ENCODE measurements at places on chromosomes 4 and X. TPM values are rescaled to one million over a fixed set of nuclear protein-coding genes. Genes with fewer than 3 reads are reported as not detected.
A peak's percentile ranks its signal among the peaks of the same experiment; 100 is the strongest.

DNA sequence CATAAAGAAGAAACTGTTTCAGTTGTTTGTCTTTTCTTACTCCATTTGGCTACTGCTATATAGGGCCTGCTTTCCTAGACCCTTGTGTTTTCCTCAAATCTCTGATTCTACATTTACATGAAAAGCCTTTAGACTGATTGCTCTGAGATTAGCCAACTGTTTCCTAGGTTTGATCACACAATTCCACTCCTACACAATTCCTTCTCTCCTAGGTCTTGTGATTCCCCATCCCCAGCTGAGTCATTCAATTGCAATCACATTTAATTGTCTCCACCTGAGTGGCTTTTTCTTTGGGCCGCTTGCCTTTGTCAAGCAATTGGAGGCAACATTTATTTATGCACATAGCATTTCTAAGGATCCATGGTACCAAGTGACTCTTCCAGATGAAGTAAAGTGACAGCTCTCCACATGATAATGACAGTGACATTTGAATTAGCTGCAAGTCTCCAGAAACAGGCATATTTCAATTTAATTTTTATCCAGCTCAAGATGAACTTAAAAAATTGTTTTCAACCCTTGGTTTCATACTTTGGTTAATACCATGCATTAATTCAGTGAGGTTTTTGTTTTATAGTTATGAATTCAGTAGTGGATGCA is 35.8 kb downstream of the ATXN3L start:
- DNase-seq: peak; percentile 37

DNA sequence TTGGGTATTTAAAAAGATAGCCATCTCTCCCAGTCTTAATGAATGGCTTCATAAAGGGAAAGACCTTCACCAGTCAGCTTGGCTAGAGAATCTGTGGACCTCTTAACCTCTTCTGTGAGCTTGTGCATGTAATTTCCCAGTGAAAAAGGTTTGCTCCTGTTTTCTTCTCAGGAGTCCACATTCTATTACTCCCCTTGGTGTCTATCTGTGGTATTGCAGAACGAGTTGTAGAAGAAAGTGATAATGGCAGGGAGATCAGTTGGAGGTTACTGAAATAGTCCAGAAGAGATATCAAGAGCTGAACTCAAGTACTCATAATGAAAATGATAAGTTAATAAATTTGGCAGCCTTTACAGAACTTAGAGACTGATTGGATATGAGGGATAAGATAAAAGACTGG is 16.5 kb upstream of the VAMP7 start:
- no peak for DNase-seq

Gene MAGIX
- 1.4 TPM for total RNA-seq

GRCh38 chrX:7372825-7373525 is 225.0 kb upstream of the PUDP start:
- DNase-seq: no peak

Gene PDCL2
- total RNA-seq: not detected

GRCh38 chr4:184328022-184328736 is 110.5 kb upstream of the ENPP6 start:
- no peak for DNase-seq

- DNase-seq: no peak
Observed at GRCh38 chr4:167854881-167855280, 237.5 kb upstream of the ANXA10 start.

Gene RTL5
- total RNA-seq: 1.9 TPM

Gene PAGE2B
- not detected for total RNA-seq

Gene RIBC1
- 2.3 TPM for total RNA-seq

DNA sequence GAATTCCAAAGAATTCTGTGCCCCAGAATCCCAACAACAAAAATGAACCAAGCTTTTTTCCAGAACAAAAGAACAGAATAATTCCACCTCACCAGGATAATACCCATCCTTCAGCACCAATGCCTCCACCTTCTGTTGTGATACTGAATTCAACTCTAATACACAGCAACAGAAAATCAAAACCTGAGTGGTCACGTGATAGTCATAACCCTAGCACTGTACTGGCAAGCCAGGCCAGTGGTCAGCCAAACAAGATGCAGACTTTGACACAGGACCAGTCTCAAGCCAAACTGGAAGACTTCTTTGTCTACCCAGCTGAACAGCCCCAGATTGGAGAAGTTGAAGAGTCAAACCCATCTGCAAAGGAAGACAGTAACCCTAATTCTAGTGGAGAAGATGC is 161.6 kb downstream of the AFF2 start:
- no peak for DNase-seq

DNA sequence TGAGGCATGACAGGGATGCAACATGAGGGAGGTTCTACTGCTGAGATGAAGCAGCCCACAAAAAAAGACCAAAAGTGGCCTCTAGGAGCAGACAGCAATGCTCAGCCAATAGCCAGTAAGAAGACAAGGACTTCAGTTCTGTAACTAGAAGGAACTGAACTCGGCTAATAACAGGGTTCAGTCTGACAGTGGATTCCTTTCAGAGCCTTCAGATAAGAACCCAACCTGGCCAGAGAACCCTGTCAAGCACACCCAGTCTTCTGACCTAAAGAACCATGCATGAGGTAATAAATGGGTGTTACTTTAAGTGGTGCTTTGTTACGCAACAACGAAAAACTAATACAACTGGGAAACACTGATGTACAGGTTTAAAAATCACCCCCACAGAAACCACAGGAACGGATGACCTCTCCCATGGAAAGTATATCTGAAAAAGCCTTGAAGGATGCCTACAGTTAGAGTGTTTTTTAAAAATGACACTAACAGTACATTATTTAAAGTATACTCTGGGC is 94.6 kb downstream of the PAPSS1 start:
- DNase-seq: no peak

Gene TXK
- total RNA-seq: 0.87 TPM

DNA sequence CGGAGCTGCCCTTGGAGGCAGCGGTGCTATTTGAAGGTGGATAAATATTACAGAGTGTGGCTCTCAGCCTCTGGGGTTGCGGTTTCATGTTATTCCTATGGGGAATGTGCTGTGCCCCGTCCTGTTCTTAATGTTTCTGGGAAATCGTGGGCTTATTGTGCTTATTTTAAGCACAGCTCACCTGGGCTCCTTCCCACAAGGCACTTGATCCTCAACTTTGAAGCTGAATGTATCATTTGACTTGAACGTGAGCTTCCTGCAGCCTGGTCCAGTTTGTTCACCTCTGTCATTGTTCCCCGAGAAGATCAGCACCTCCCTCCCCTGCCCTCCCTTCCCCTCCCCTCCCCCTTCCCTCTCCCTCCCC is 3.9 kb downstream of the SORCS2 start:
- no peak for DNase-seq

DNA sequence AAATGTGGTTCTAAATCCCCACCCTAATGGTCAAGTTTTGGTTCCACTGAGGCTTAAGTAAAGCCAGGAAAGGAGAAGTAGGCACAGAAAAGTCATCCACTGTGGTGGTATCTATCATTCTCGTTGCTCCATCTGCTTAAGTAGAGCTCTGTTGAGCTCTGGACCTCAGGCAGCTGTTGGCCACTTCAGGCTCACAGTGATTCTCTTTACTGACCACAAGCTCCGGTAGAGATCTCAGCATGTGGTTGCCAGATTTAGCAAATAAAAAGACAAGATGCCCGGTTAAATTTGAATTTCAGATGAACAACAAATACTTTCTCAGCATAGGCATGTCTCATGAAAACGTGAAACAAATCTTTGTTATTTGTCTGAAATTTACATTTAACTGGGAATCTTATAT is 132.3 kb upstream of the PTCHD1 start:
- DNase-seq: no peak

- DNase-seq: no peak
Observed at GRCh38 chrX:154058214-154058997, 38.7 kb upstream of the IRAK1 start.

DNA sequence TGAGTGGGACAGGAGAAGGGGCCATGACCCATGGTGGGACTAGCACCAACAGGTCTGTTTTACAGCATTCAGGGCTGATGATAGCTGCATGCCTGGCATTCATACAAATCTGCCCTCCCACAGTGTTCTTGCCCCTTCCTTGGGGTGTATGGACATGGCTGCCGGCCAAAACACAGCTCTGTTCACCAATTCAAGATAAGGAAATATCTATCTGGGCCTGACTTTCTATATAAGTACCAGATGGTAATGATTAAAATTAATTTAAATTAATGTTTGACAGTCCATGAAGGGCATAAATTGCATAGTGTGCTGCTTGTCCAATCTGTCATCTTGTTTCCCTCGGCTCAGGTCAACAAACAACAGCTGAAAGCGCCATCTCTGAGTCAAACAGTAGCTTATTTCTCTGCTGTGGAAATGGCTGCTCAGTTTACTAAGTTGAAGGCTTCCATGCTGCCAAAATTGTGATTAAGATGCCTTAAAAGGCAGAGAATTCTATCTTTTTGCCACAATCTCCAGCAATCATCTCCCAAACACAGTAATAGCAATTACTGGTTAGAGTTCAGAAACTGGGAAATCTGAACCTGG is 67.0 kb upstream of the TSPAN7 start:
- DNase-seq: no peak

DNA sequence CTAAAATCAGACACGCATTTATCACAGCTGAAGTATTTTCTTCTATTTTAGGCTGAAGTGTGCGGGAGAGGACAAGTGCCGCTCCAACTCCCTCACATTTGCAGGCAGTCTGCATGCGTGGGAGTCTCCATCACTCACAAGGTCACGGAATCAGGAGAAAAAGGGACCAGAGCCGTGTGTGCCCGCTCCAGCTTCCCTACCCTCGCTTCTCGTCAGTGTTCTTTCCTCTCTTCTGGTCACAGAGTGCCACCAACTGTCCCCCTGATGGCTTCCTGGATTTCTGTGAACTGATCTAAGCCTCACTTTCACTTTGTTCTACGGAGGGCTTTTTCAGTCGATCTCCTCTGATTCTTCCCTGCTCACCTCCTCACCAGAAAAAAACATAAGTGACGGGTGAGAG is 407.4 kb upstream of the AADAT start:
- no peak for DNase-seq

DNA sequence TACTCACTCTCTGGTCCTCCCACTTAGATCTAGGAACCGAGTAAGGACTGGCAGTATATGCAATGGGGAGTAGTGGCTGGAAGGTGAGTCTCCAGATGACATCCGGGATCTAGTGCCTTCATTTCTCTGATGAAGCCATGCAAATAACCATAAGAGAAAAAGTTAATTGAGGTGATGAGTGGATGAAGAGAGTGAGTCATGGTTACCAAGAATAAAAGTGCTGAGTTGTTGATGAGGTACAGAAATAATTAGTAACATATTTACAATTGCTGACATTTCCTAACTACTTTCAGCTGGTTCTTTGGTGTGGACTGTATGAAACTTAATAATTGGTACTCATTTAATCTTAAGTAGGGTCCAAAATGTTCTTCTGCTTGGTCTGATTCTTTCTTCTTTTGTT is 146.7 kb upstream of the PITX2 start:
- DNase-seq: no peak

- no peak for DNase-seq
Observed at GRCh38 chr4:21991562-21991961, 43.0 kb upstream of the KCNIP4 start.

GRCh38 chr4:166628454-166628853 is 605.8 kb downstream of the SPOCK3 start:
- no peak for DNase-seq

- DNase-seq: no peak
Observed at GRCh38 chrX:8083286-8083685, 87.8 kb downstream of the VCX2 start.

GRCh38 chrX:78105944-78106650 is 2.0 kb downstream of the PGK1 start:
- DNase-seq: no peak

Gene RAB33B
- 23.3 TPM for total RNA-seq

Gene GSX2
- total RNA-seq: not detected

- no peak for DNase-seq
Observed at GRCh38 chr4:7775396-7775795, 164.3 kb downstream of the AFAP1 start.

- no peak for DNase-seq
Observed at GRCh38 chr4:86358257-86358656, 1.6 kb downstream of the MAPK10 start.

- no peak for DNase-seq
Observed at GRCh38 chr4:161206528-161207080, 957.2 kb downstream of the FSTL5 start.

GRCh38 chr4:155906554-155907247 is 3.2 kb downstream of the TDO2 start:
- DNase-seq: no peak

GRCh38 chr4:14168919-14169318 is 541.4 kb upstream of the BOD1L1 start:
- peak; percentile 96 for DNase-seq

DNA sequence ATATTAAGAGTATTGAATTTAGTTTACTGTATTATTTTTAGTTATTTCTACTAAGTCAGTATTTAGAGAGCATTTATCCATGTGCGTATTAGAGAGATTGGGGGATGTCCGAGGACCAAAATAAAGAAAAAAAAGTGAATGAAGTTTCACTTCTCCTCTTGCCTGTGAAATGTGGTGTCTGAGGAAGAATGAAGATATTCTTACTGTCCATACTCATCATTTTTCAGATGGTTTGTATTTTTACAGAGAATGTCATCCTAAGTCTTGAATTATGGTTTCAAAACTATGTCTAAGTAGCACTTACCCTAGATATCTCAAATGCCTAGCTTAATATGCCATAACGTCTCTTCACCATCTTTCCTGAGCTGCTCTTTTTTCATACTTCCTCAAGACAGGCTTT is 854.3 kb downstream of the C4orf33 start:
- DNase-seq: no peak

DNA sequence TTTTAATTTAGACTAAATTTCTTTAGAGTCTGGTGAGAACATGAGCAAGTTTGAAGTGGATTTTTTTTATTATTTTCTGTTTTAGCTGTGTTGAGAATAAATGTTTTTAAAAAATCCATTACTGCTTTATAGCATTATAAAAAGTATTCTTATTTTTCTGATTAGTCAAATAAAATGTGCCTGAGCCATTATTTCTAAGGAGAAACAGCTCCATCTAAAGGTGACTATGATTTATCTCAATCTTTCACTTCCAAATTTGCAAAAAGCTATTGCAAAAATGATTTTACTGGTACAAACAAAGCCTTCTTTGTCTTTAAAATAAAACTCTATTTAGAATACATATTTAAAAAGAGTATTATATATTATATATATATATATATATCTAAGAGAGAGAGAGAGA is 959.2 kb downstream of the FAM133A start:
- no peak for DNase-seq

- no peak for DNase-seq
Observed at GRCh38 chrX:54049801-54050200, 5.5 kb upstream of the PHF8 start.

Gene TIGD2
- total RNA-seq: 1.9 TPM

DNA sequence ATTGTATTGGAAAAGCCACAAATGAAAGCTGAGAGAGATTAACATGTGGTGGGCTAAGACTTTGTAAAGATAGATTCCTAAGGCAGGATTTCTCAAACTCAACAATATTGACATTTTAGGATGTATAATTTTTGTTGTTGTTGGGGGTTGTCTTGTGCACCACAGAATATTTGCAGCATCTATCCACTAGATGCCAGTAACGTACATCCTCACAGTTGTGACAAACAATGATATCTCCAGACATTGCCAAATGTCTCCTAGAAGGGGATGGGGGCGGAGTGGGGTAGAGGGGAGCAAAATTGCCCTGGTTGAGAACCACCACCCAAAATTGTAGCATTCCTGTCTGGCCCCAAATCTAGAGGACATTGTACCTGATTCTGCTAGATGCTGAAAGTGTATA is 14.7 kb upstream of the CBR4 start:
- no peak for DNase-seq

- no peak for DNase-seq
Observed at GRCh38 chr4:25810461-25811373, 52.1 kb downstream of the SEL1L3 start.

GRCh38 chr4:91325495-91325894 is 978.3 kb upstream of the GRID2 start:
- DNase-seq: peak; percentile 31

Gene CD40LG
- total RNA-seq: not detected

GRCh38 chr4:92339676-92340075 is 35.9 kb downstream of the GRID2 start:
- DNase-seq: no peak
